Activated CD8-positive, alpha-beta T cell treated with anti-CD3 and anti-CD28 coated beads for 36 hours (primary cell): ENCODE measurements at places on chromosomes 5 and 9. TPM values are rescaled to one million over a fixed set of nuclear protein-coding genes. Genes with fewer than 3 reads are reported as not detected.
A peak's percentile ranks its signal among the peaks of the same experiment; 100 is the strongest.

GRCh38 chr9:117783828-117784227, 79.6 kb downstream of the TLR4 start:
- peak; percentile 38 for DNase-seq

Gene ZBED3
- total RNA-seq = 6.8 TPM

Gene LCN12
- total RNA-seq = 2.1 TPM

Gene CCNI2
- 8.7 TPM for total RNA-seq
